B cell (primary cell): ENCODE measurements at places on chromosomes 7 and 10.

- H3K4me1 ChIP-seq, result no peaks in the 10 kb centered on the region
- H3K27ac ChIP-seq, result no peak overlapping the region
- H3K4me3 ChIP-seq, result no peak overlapping the region
- no peaks in the 10 kb centered on the region for H3K27me3 ChIP-seq
These were observed 66.1 kb downstream of the THNSL1 start for GRCh38 chr10:25082276-25083204.

GRCh38 chr10:58275908-58276307 lies 6.9 kb downstream of the CISD1 start:
- peaks cover 10% of the 10 kb centered on the region for H3K36me3 ChIP-seq
- no peak overlapping the region for H3K27ac ChIP-seq
- H3K27me3 ChIP-seq, result no peaks in the 10 kb centered on the region
- H3K4me3 ChIP-seq, result no peak overlapping the region
- no peaks in the 10 kb centered on the region for H3K4me1 ChIP-seq
- no peak for DNase-seq

DNA sequence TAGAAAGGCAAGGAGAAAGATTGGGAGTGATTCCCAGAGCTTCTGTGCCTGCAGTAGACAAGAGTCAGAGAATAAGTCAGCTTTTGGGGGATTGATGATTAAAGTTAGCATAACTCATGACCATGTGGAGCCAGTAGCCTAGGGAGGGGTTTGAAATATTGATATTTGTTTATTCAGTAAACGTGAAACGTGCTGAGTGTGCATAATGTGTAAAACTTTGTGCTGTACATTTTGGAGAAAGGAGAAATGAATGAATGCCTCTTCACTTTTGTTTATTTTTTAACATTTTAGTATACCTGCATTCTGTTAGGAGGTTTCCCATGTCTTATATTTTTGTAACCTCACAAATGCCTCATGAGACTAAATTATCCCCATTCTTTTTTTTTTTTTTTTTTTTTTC lies 272.3 kb downstream of the SORCS3 start:
- no peak for DNase-seq
- no peak overlapping the region for H3K4me3 ChIP-seq
- no peaks in the 10 kb centered on the region for H3K4me1 ChIP-seq
- no peaks in the 10 kb centered on the region for H3K36me3 ChIP-seq
- H3K27me3 ChIP-seq, result no peaks in the 10 kb centered on the region
- H3K27ac ChIP-seq, result no peak overlapping the region

GRCh38 chr7:4078580-4078979 lies 603.5 kb upstream of the FOXK1 start:
- no peaks in the 10 kb centered on the region for H3K36me3 ChIP-seq
- no peak overlapping the region for H3K4me3 ChIP-seq
- no peaks in the 10 kb centered on the region for H3K27me3 ChIP-seq

GRCh38 chr7:41830271-41830670 lies 127.4 kb upstream of the INHBA start:
- H3K4me3 ChIP-seq, result no peak overlapping the region
- no peak for DNase-seq
- no peaks in the 10 kb centered on the region for H3K36me3 ChIP-seq
- peaks cover 10% of the 10 kb centered on the region for H3K4me1 ChIP-seq
- H3K27ac ChIP-seq, result no peak overlapping the region

GRCh38 chr10:68550747-68551411 lies 9.3 kb upstream of the TET1 start:
- no peaks in the 10 kb centered on the region for H3K4me1 ChIP-seq
- H3K27ac ChIP-seq, result no peak overlapping the region
- no peaks in the 10 kb centered on the region for H3K27me3 ChIP-seq

GRCh38 chr10:117762819-117763172 lies 220.2 kb downstream of the EMX2 start:
- no peak overlapping the region for H3K4me3 ChIP-seq
- H3K4me1 ChIP-seq, result no peaks in the 10 kb centered on the region
- no peak overlapping the region for H3K27ac ChIP-seq

DNA sequence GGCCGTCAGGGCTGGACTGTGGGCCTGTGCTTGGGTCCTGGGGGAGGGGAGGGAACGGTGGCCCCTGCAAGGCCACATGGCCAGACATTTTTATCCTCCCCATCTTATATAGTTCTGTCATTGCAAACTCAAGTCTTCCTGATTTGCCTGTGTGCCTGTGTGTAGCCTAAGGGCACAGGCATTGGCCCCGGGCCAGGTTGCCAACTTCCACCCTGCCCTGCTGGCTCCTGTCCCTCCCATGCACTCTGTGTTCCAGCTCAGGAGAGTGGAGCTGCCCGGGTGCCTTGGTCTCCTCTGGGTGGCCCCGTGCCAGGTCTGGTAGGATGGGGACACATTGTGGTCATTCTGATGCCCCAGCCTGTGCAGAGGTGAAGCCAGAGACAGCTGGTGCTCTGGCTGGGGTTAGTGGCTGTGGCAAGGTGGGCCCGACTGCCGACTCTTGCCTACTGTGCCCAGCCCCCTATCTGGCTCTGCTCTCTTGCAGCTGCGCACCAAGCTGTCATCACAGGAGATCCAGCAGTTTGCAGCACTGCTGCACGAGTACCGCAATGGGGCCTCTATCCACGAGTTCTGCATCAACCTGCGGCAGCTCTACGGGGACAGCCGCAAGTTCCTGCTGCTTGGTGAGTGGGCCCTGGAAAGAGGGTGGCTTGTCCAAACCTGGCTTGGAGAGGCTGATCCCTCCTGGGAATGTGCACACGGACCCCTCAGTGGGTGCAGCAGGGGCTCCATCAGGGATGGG lies 14.8 kb downstream of the NACAD start:
- no peak overlapping the region for H3K27ac ChIP-seq
- H3K4me3 ChIP-seq, result no peak overlapping the region
- peaks cover 79% of the 10 kb centered on the region for H3K36me3 ChIP-seq
- H3K27me3 ChIP-seq, result no peaks in the 10 kb centered on the region

DNA sequence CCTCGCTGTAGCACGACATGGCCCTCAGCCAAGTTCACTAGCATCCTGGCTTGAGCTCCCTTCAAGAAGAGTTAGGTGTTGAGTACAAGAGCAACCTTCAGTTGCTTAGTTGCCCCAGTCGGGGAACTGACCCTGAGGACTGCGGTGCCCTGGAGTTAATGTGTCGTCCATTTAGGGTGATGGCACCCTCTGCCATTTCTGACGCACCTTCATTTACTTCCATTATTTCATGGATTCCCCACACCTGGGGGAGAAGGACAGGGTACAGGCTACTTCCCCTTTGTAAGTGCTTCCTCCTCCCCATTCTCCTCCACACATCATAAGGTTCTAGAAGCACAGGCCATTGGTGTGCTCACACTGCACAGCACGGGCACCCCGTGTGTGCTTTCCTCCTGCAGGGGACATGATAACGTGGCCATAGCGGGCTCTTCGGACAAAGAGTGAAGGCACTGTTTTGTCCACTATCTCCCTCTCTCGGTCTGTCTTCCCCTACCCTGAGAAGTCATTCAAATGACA lies 1.8 kb downstream of the ALOX5 start:
- DNase-seq, result peak; percentile 79
- H3K4me3 ChIP-seq, result peak overlapping the region; percentile 74
- H3K36me3 ChIP-seq, result peaks cover 31% of the 10 kb centered on the region

DNA sequence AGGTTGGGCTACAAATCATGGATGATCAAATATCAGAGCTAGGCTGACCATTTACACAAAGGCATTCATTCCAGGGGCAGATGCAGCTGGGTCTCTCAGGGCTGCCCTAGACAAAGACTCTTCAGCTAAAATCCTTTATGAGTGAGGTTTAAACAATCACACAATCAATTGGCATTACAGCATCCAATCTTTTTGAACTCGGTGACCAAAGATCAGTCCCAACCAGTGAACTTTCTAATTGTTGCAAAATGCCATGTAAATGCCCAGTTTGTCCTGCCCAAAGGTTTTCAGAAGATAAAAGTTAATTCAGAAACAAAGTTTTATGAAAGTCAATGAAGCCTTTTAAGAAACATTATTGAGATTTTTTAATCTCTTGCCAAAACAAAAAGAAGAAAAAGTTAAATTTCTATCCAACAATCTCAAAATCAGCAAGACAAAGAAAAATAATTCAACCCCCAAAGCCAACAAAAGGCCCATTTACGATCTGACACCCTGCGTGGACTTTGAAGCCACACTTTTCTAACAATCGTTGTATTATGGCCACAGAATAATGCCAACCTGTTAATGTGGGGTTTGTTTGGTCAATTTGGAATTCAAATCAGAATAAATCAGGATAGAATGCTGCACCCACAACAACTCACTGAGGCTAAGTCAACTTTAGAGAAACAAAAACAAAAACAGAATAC lies 40.9 kb downstream of the GPR37 start:
- no peak overlapping the region for H3K27ac ChIP-seq
- no peaks in the 10 kb centered on the region for H3K27me3 ChIP-seq
- H3K4me3 ChIP-seq, result no peak overlapping the region
- DNase-seq, result no peak
- H3K4me1 ChIP-seq, result no peaks in the 10 kb centered on the region

GRCh38 chr7:76193466-76193865 lies 8.2 kb upstream of the SRRM3 start:
- H3K4me3 ChIP-seq, result no peak overlapping the region
- no peak overlapping the region for H3K27ac ChIP-seq
- no peak for DNase-seq
- H3K4me1 ChIP-seq, result no peaks in the 10 kb centered on the region

DNA sequence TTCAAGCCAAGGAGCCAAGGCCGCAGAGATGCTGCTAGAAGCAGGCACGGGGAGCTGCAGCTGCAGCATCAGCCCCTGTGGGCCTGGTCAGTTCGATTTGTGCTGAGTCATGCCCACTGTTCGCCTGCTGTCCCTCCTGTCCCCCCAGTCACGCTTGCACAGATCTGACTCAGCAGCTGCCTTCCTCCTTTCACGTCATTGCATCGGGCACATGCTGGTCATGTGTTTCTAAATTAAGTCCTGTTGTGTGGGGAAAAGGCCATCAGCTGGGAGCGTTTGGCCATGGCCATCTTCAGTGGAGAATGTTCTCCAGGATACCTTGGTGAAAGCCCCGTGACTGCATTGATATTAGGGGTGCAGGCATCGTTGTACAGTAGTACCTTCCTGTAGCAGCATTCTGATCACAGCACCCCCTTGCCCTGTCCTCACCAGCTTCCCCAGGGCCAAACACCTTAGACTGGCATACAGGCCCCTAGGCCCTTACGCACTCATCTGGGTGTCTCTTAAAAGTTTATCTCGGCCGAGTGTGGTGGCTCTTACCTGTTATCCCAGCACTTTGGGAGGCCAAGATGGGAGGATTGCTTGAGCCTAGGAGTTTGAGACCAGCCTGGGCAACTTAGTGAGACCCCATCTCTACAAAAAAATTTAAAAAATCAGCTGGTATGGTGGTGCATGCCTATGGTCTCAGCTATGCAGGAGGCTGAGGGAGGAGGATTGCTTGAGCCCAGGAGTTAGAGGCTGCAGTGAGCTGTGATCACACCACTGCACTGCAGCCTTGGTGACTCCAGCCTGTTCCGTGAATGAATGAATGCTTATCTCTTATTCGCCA lies 23.2 kb downstream of the POR start:
- no peak for DNase-seq
- H3K36me3 ChIP-seq, result no peaks in the 10 kb centered on the region
- H3K4me3 ChIP-seq, result no peak overlapping the region

GRCh38 chr7:112280267-112280666 lies 73.8 kb downstream of the ZNF277 start:
- no peaks in the 10 kb centered on the region for H3K4me1 ChIP-seq
- H3K4me3 ChIP-seq, result no peak overlapping the region
- no peak for DNase-seq
- H3K27ac ChIP-seq, result no peak overlapping the region
- H3K27me3 ChIP-seq, result no peaks in the 10 kb centered on the region

GRCh38 chr10:50316695-50317648 lies 65.7 kb upstream of the ASAH2 start:
- no peaks in the 10 kb centered on the region for H3K36me3 ChIP-seq
- no peak overlapping the region for H3K4me3 ChIP-seq
- H3K4me1 ChIP-seq, result peaks cover 9% of the 10 kb centered on the region
- H3K27me3 ChIP-seq, result no peaks in the 10 kb centered on the region
